Motor neuron (in vitro differentiated cells): ENCODE measurements at places on chromosomes 3 and 15.

GRCh38 chr3:43885908-43886618 is 195.3 kb downstream of the ABHD5 start:
- no peak for ATAC-seq

GRCh38 chr3:9246189-9246588 is 3.3 kb downstream of the SRGAP3 start:
- ATAC-seq: no peak

GRCh38 chr15:100601163-100601562 is 821 bp downstream of the LINS1 start:
- no peak for ATAC-seq

DNA sequence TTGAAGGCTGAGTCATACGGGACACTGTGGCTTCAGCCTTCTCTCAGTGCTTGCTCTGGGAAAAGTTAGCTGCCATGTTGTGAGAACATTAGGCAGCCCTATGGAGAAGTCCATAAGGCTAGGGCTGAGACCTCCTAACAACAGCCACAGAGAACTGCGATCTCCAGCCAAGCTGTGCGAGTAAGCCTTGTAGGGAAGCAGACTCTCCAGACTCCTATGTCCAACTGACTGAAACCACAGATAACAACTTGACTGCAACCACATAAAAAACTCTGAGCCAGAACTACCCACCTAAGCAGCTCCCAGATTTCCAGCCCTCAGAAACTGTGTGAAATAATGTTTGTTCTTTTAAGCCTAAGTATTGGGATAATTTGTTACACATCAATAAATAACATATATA is 40.7 kb downstream of the DENND6A start:
- no peak for ATAC-seq

DNA sequence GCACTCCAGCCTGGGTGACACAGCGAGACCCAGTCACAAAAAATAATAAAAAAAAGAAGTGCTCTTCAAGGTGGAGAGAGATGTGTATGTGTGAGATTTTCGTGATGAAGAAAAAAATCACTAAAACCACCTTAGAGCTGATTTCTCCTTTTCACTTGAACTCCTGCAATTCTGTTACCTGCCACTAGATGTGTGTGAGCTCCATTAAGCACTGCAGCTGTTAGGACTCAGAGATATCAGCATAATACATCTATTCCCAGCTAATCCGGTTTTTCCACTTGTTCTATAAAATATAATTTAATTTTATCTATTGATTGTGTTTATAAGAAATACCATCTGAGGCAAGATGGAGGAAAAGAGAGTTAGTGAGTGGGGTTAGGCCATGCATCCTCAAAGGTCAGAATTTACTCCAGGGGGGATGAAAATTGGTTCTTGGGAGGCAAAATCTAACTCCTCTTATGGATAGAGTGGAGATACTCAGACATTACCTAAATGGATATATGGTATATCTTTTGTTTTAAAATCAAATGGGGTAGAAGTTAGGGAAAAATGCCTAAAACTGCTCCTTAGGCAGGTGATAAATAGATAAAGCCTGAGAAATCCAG is 152.7 kb downstream of the IL20RB start:
- no peak for ATAC-seq

DNA sequence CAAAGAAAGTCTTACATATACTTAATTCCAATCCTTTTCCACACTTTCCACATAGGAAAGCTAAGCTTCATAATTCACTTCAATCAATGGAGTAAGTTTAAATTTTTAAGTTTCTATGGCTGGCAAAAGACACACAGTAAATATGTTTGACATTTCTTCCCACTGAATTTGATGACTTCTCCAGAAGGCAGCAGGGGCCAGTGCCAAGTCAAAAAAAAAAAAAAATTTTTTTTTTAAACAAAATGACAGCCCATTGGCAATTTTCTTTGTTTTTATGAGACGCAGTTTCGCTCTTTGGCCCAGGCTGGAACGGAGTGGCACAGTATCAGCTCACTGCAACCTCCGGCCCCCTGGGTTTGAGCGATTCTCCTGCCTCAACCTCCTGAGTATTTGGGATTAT is 28.7 kb downstream of the ATP13A3 start:
- no peak for ATAC-seq

- ATAC-seq: no peak
Measured at GRCh38 chr3:167859610-167860009, 124.1 kb downstream of the SERPINI1 start.

DNA sequence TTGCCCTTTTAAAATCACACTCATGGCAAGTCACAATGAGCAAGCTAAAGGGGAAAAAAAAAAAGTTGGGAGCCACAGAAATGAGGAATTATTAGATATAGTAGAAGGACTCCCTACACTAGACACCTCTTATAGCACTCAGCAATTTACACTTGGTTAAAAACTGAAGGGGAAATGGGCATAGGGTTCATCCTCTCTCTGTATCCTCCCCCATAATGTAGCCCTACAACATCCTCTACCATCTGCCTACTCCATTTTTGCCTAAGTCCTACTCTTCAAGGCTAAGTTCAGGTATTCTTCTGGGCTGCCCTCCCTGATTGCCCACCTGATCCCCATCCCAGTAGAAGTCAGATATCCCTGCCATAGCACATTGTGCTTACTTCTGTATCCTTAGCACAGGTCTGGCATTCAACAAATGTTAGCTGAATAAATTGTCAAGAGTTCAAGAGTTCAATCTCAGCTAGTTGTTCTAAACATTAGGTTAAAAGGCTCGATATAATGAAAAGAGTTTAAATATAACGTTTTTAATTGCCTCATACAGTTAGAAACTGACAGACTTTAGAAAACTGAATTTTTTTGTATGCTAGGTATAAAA is 14.5 kb downstream of the SETD2 start:
- ATAC-seq: no peak

- ATAC-seq: no peak
Measured at GRCh38 chr15:98901434-98902072, 106.0 kb downstream of the PGPEP1L start.

DNA sequence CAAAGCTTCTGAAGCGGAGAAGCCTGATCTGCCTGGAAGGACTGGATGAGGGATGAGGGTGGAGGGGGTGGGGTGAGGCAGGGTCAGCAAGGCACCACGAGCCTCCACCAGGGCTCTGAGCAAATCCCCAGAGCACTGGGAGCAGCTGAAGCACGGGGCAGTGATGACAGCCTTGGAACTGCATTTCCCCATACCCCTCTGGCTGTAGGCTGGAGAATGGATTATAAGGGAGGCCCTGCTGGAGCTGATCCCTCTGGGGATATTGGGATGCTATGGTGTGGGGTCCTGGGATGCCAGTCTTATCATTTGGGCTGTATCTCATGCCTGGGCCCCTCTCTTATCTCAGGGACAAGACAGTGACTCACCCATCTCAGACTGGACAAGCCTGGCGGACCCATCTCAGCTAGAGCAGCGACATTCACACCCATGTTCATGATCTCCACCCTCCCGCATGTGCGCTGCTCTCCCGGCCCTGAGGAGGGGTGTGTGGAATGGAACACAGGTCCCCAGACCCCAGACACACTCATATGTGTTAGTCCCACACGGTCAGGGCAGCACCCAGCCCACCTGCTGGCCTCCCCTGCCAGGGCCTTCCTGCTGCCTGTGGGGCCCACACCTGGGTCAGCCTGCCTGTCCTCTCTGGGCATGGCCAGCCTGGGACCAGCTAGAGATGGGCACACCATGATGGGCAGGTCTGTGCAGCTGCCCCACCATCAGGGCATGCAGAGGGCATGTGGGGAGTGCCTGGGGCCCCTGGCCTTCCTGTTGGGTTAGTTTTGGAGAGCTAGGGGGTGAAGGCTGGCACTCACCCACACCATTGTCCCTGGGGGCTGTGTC is 97.1 kb downstream of the FBLN2 start:
- ATAC-seq: no peak

DNA sequence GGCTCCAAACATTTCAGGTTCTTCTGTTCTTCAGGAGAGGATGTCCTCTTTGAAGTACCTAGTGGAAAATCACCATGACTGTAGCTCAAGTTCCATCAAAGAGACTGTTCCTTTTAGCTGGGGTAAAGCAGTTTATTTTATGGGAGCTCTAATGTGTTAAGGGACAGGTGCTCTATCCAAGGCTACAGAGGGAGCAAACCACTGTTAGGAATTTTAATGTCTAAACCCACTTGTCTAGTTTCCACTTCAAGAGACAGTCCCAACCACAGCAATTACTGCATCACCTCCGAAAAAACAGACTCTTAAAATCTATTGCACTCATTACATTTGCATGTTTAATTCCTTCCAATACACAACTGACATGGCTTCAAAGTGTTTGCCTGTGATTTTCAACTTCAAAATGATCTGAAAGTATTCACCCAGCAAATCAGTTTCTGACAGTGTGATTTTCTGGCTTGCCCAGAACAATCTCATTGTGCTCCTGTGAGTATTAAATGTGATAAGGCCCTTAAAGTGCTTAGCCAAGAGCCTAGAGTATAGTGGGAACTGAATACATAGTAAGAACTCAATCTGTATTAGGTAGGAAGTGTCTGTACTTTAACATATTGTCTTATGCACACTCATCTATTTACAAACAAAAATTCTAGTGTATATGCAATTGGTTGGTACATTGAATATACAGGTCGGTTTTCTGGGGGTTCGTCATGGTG is 266.5 kb upstream of the CCDC54 start:
- ATAC-seq: no peak

GRCh38 chr15:101124731-101125451 is 127.0 kb downstream of the CHSY1 start:
- no peak for ATAC-seq

DNA sequence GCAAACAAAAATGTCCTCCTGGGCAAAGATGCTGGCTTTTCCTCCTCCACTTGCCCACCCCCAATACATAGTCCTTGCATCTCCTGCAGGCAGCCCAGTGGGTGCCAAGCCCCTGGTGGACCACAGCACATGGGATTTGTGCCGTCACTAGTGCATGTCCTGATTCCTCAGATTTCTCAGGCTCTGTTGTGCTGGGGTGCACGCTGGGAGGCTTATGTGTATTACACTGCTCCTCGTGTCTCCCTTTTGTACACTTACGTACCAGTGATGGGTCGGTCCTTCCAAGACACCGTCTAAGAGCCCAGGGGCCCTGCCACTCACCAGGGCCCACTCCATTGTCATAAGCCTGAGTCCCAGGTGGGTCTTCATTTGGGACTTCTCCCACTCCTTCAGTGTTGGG is 70.1 kb downstream of the PLXNA1 start:
- no peak for ATAC-seq

- ATAC-seq: no peak
Measured at GRCh38 chr3:24596626-24597025, 102.0 kb upstream of the THRB start.

GRCh38 chr15:39392469-39393047 is 188.3 kb upstream of the THBS1 start:
- ATAC-seq: no peak

- no peak for ATAC-seq
Measured at GRCh38 chr15:37873336-37873735, 61.1 kb upstream of the TMCO5A start.

DNA sequence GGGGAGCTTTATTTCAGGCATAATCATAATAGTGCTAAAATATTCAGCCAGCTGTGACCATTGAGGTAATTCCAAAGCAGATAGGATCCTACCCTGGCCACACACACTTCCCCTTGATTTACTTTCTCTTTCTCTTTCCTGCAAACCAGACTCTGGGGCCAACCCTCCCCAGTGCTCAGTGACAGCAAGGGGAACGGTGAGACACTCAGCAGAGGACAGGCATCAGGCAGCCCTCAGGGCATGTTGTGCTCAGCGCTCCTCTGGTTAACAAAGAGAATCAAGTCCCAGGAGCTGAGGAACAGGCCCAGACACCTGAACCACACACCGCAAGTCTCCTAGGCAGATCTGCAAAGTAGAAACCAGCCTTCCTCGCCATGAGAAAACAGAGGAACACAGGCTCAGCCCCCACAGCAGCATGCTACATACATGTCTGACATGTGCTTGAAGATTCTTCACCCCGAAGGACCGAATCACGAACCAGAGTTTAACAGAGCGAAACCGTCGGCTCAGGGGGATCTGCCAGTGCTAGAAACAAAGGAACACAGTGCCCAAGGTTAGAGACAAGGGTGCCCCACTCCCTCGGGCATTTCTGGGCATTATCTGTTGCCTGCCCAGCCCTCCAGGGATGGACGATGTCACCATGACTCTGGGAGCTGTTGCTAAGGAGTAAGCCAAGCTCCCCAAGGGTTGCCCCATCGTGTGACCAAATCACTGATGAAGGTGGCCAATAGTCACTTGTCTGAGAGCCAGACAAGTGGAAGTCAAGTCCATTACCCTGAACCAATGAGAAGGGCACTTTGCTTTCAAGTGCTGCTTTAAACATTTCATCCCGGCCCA is 17.5 kb downstream of the HDC start:
- peak; percentile 92 for ATAC-seq

DNA sequence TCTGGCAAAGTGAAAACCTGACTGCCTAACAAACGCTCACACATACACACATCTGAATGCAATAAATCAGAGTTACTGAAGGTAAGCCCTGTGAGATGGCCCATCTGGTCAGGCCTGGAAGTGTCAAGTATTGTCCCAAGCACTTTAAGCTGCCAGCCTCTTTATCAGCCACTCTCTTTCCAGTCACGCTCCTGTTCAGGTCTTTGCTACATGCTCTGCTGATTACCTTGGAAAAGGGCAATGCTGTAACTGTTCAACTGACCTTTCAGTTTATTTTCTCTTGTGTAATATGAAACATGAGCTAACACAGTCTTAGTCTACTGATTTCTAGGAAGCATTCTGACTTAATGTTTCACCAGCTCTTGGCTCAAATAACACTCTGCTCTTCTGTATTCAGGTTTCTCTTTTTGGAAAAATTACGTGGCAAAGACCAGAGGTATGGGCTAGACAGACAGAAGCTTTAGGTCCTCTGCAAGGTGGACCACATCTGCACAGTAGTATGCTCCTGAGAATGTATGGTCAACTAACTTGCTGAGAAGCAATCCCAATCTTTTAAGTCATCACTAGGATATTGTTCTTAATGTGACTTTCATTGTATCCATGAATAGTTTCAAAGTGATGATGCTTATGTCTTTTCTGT is 44.5 kb downstream of the GBE1 start:
- peak; percentile 92 for ATAC-seq

DNA sequence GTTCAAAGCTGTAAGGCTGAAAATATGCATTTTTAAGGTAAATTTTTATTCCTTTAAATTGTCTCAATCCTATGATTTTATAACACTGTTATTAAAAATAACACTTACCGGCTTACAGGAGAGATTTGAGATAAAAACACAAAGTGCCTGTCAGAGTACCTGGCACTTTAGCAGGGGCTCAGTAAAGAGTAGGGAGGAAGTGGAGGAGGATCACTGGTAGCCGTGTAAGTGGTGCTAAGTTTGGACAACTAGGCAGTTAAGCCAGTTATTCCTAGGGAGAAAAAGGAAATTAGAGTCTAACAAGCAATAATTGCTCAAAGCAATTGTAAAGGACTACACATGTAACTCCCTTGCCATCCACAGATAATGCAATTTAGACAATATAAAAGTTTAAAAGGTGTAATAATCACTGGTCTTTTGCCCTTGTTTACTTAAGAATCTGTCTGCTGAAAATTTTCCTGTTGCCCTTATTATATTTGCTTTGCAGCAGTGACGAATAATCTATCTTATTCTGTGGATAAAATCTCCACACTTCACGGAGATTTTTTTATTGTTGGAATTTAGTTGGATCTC is 204.8 kb downstream of the CDIN1 start:
- no peak for ATAC-seq
